ENCODE measurements at places on chromosomes 5 and 9. TPM values are rescaled to one million over a fixed set of nuclear protein-coding genes. Genes with fewer than 3 reads are reported as not detected.
A peak's percentile ranks its signal among the peaks of the same experiment; 100 is the strongest.

GRCh38 chr5:91329283-91329682 lies 53.8 kb downstream of the ARRDC3 start:
- no peak overlapping the region for H3K4me3 ChIP-seq
- H3K4me1 ChIP-seq, result peaks cover 29% of the 10 kb centered on the region
- DNase-seq, result no peak
- H3K27me3 ChIP-seq, result peaks cover 38% of the 10 kb centered on the region

SYK gene
- total RNA-seq, result 0.44 TPM

PCDHB3 gene
- not detected for total RNA-seq

BARHL1 gene
- not detected for total RNA-seq

TRIM52 gene
- 19.2 TPM for total RNA-seq

GRCh38 chr9:115957585-115957984 lies 196.0 kb upstream of the PAPPA start:
- no peaks in the 10 kb centered on the region for H3K4me1 ChIP-seq
- no peak overlapping the region for H3K27ac ChIP-seq
- H3K36me3 ChIP-seq, result no peaks in the 10 kb centered on the region
- no peaks in the 10 kb centered on the region for H3K27me3 ChIP-seq
- no peak overlapping the region for H3K4me3 ChIP-seq

VLDLR gene
- 18.0 TPM for total RNA-seq

- DNase-seq, result no peak
- H3K4me1 ChIP-seq, result no peaks in the 10 kb centered on the region
- no peak overlapping the region for H3K4me3 ChIP-seq
- H3K36me3 ChIP-seq, result no peaks in the 10 kb centered on the region
- no peaks in the 10 kb centered on the region for H3K27me3 ChIP-seq
These were observed 312.3 kb upstream of the PRR16 start for GRCh38 chr5:120151825-120152224.

DNA sequence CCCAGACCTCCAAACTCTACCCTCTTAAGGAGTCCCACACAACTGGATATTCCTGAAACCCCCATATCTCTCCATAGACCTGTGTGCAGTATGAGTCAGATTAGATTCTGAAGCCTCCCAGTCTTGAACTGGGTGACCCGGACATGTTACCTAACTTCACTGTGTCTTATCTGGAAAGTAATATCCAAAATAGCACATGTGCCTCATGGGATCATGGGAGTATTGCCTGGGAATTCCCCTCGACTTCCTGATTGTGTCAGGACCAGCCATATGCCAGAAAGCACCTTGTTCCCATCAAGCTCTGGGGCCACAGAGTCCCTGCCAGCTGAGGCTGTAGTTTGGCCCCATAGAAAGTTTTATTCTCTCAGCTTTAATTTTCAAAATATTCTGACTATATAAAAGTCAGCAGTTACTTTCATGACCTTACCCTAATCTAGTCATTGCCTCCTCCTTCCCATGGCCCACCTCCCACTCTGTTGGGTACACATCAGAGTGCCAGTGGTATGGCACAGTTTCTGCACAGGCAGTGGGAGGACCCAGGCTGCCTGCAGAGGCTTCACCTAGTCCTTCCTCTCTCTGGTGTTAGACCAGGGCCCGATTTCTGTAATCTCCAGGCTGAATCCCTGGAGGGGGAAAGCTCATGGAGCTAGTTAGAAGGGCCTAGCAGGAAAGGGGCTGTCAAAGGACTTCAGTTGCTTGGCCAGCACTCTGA lies 19.5 kb upstream of the B4GALT1 start:
- no peak overlapping the region for H3K4me3 ChIP-seq
- H3K36me3 ChIP-seq, result no peaks in the 10 kb centered on the region
- no peak overlapping the region for H3K27ac ChIP-seq
- DNase-seq, result no peak

- no peaks in the 10 kb centered on the region for H3K36me3 ChIP-seq
- no peak overlapping the region for H3K27ac ChIP-seq
- H3K4me3 ChIP-seq, result peak overlapping the region; percentile 68
- no peak for DNase-seq
- peaks cover 7% of the 10 kb centered on the region for H3K27me3 ChIP-seq
- H3K4me1 ChIP-seq, result peaks cover 70% of the 10 kb centered on the region
These were observed 2.0 kb downstream of the IL31RA start for GRCh38 chr5:55853041-55853670.

TRIM14 gene
- 41.7 TPM for total RNA-seq

OR13C3 gene
- total RNA-seq, result not detected

C1QTNF3 gene
- 2.8 TPM for total RNA-seq

- peaks cover 13% of the 10 kb centered on the region for H3K27me3 ChIP-seq
- peak; percentile 62 for DNase-seq
- H3K4me3 ChIP-seq, result peak overlapping the region; percentile 78
These were observed 334.4 kb downstream of the CWC27 start for GRCh38 chr5:65102976-65103711.

DNA sequence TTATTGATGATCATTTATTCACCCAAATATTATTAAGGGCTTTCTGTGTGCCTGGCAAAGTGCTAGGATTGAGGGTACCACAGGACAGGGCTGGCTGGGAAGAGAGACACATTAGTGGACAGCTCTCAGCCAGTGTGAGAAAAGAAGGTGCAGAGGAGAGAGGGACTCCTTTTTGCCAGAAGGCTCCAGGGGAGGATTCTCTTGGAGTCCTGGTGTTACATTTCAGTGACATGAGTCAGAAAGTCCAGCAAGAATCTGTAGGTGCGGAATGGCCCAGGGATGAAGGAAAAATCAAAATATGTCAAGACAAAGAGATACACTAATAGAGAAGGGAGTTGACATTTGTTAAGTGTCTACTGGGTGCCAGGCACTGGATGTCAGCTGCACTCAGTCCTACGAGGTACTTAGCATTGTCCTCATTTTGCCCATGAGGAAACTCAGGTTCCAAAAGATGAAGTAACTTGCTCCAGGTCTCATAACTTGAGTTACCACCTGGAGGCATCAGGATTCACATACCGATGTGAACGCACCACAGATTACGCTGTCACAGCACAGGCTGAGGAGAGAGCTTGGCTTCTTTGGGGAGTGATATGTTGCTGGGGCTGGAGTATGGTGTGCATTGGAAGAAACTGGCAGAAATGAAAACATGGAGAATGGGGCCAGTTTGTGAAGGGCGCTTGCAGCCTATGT lies 60.5 kb downstream of the RASGRF2 start:
- no peaks in the 10 kb centered on the region for H3K36me3 ChIP-seq
- H3K4me3 ChIP-seq, result no peak overlapping the region
- DNase-seq, result no peak
- no peak overlapping the region for H3K27ac ChIP-seq
- no peaks in the 10 kb centered on the region for H3K27me3 ChIP-seq
- peaks cover 92% of the 10 kb centered on the region for H3K4me1 ChIP-seq

DNA sequence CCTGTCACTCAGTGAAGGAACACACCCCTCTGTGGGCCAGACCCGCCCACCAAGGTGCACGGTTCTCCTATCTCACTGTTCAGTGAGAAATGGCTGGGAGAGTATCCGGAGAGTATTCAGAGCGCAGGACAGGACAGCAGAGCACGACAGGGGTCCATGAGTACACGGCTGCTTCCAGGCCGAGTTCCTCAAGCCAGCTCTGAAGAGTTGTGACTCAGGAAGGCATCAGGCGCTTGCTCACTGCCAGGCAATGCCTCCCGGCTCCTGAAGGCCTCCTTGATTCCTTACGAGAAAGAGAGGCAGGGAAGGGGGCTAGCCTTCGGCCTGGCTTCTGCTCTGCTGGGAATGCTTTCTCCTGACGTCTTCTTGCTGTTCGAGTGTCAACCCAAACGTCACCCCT lies 132.1 kb upstream of the PPP1R26 start:
- H3K4me3 ChIP-seq, result no peak overlapping the region
- DNase-seq, result no peak
- H3K27me3 ChIP-seq, result no peaks in the 10 kb centered on the region
- no peaks in the 10 kb centered on the region for H3K4me1 ChIP-seq
- H3K36me3 ChIP-seq, result no peaks in the 10 kb centered on the region
- H3K27ac ChIP-seq, result no peak overlapping the region

DNA sequence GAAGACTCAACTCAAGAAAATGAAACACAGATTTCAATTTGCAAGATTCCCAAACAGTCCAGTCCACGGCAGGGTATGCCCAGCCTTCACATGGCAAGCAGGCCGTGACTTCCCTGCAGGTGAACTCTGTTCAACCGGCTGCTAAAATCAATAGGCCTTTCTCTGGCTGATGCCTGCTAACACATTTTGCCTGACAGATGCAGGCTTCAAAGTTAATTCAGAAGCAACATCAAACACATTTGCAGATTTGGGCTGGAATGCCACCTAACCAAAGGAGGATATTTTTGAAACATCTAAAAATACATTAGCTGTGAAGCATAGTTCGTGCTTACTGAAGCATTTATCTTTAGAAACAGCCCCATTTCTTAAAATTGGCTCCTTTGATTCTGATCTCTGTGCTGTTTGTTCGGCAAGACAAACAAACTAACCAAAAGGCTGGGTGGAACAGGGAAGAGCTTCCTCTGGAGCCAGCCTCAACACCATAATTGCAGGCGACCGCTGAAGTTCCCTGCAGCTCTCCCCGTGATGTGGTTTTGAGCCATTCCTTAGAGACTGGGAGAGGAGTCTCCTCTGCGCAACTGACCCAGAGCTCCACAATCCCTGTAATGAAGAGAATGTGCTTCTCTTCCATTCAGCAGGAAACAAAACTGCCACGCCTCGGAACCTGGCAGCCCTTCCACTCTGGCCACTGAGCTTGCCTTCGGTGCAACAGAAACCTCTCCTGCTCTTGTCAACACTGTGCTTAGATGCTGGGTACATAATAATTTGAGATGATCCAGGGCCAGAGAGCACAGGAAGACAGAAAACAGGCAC lies 126.5 kb downstream of the MYO10 start:
- no peak overlapping the region for H3K4me3 ChIP-seq
- H3K4me1 ChIP-seq, result peaks cover 7% of the 10 kb centered on the region
- H3K36me3 ChIP-seq, result no peaks in the 10 kb centered on the region
- no peak for DNase-seq
- peaks cover 19% of the 10 kb centered on the region for H3K27me3 ChIP-seq

FAM120AOS gene
- 34.8 TPM for total RNA-seq

CERCAM gene
- 5.9 TPM for total RNA-seq

GRCh38 chr9:99953861-99954507 lies 47.5 kb downstream of the STX17 start:
- H3K4me3 ChIP-seq, result peak overlapping the region; percentile 25
- no peak overlapping the region for H3K27ac ChIP-seq
- peaks cover 2% of the 10 kb centered on the region for H3K36me3 ChIP-seq
- no peaks in the 10 kb centered on the region for H3K27me3 ChIP-seq
- H3K4me1 ChIP-seq, result peaks cover 26% of the 10 kb centered on the region

- no peak for DNase-seq
- H3K4me3 ChIP-seq, result no peak overlapping the region
These were observed 116.9 kb downstream of the ARRDC3 start for GRCh38 chr5:91266184-91266705.

GRCh38 chr9:4490705-4491625 lies 697 bp downstream of the SLC1A1 start:
- H3K36me3 ChIP-seq, result peaks cover 5% of the 10 kb centered on the region
- peaks cover 28% of the 10 kb centered on the region for H3K4me1 ChIP-seq
- H3K27ac ChIP-seq, result no peak overlapping the region

- H3K4me3 ChIP-seq, result no peak overlapping the region
- H3K36me3 ChIP-seq, result no peaks in the 10 kb centered on the region
- no peak for DNase-seq
- no peak overlapping the region for H3K27ac ChIP-seq
- H3K4me1 ChIP-seq, result no peaks in the 10 kb centered on the region
- peaks cover 15% of the 10 kb centered on the region for H3K27me3 ChIP-seq
These were observed 82.7 kb upstream of the EFNA5 start for GRCh38 chr5:107753427-107753826.

DNA sequence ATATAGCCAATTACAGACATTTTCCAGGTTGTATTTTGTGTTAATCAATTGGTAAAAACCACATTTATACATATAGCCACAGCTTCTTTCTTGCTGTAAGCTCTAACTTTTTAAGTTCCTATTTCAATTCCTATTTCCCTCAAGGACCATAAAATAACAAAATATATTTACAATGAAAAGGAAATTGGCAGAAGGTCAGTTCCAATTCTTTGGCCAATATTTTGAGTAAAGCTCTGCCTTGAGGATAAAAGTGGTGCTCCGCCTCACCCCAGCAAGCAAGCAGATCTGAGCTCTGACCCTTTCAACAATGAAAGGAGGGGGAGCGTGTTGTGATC lies 203.4 kb upstream of the RASEF start:
- no peak overlapping the region for H3K4me3 ChIP-seq
- H3K27ac ChIP-seq, result no peak overlapping the region
- H3K27me3 ChIP-seq, result no peaks in the 10 kb centered on the region
- no peak for DNase-seq
- no peaks in the 10 kb centered on the region for H3K36me3 ChIP-seq

GRCh38 chr5:74623006-74623611 lies 17.4 kb downstream of the ENC1 start:
- peaks cover 60% of the 10 kb centered on the region for H3K27me3 ChIP-seq
- no peaks in the 10 kb centered on the region for H3K36me3 ChIP-seq
- H3K4me3 ChIP-seq, result no peak overlapping the region
- H3K27ac ChIP-seq, result no peak overlapping the region
- H3K4me1 ChIP-seq, result peaks cover 15% of the 10 kb centered on the region

DNA sequence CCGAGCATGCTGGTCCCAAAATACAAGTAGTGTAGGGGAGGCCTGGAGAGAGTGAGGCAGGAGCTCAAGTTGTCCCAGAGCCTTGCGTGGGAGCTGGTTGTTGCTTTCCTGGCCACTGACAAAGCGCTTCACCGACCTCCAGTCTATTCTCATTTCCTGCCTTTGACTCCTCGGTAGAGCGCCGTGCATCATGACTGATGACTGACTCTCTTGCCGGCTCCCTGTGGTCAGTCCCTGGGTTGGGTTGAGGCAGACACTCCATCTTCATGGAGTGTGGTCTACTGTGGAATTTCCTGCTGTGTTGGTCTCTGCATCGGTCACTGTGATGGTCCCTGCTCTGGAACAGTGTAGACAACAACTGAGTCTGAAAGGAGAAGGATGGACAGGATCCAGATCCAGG lies 175.1 kb upstream of the S1PR3 start:
- DNase-seq, result no peak
- H3K36me3 ChIP-seq, result no peaks in the 10 kb centered on the region
- H3K4me1 ChIP-seq, result no peaks in the 10 kb centered on the region
- H3K27me3 ChIP-seq, result peaks cover 40% of the 10 kb centered on the region
- H3K27ac ChIP-seq, result no peak overlapping the region

Measured in activated T-cell treated with anti-CD3 and anti-CD28 coated beads, Interleukin-2, amount 50 U/mL, for 72 hours (primary cell).